Posterior cingulate gyrus (tissue), 11 donors: ENCODE measurements at places on chromosomes 2 and 18.

DNA sequence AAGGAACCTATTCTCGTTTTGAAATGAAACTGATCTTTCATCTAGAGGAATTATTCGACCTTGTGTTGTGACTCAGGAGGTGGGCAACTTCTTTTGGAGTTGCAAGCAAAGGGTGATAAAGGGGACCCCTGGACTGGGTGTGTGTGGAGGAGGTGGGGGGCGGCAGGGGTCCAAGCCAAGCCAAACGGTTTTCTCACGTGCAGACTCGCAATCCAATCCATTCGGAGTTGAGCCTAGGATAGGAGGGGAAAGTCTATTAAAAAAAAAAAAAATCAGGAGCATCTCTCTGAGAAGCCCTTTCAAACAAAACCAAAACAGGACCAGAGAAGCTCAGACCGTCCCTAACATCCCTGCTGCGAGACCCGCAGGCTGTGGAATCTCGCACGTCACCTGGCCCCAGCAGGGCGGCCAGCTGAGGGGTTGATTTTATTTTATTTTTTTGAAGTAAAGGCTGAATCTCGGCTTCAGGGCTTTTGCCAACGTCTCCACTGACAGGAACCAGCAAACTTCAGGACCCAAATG is 3.7 kb upstream of the ZEB2 start:
- DNase-seq: peak; percentile 87

GRCh38 chr2:158498749-158499136 is 42.0 kb downstream of the PKP4 start:
- no peak for DNase-seq

GRCh38 chr18:76993573-76993972 is 139.0 kb downstream of the MBP start:
- no peak for DNase-seq

- DNase-seq: no peak
Observed at GRCh38 chr2:234375176-234375880, 121.6 kb downstream of the ARL4C start.

- no peak for DNase-seq
Observed at GRCh38 chr18:4093676-4094075, 361.4 kb downstream of the DLGAP1 start.

- no peak for DNase-seq
Observed at GRCh38 chr2:20675701-20676352, 8.9 kb downstream of the GDF7 start.

DNA sequence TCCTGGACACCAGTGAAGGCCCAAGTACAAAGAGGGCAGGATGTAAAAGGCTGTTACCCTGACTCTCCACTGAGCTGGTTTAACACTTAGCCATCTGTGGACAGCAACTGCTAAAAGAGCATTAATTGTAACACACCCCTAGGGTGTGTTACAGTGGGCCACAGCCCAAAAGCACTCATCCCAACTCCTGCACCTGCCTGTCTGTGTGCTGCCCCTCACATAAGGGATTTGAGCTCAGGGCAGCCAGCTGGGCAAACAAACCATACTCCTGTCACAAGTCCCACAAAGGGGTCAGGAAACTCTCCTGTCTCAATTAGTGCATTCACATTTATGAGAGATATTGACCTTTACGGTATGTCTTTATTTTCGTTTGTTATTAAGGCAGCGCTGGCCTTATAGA is 833.1 kb upstream of the NXPH2 start:
- DNase-seq: no peak

- no peak for DNase-seq
Observed at GRCh38 chr2:71006323-71006722, 11.7 kb upstream of the TEX261 start.

DNA sequence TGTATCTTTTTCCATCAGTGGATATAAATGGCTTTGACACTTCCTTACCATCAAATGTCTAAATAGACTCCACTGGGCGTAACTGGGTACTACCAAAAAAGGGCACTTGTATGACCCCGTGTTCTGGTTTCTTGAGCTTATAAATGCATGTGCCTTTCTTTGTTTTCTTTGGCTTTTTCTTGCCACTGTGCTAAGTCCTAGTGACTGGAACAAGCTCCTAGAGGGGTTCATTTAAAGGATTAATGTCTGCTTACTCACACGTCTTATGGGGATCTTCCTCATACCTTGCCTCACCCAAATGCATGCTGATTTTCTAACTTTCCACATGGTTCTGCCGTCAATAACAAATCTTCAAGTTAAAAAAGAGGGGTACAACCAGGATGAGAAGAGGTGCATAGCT is 19.8 kb upstream of the ZNF532 start:
- no peak for DNase-seq

GRCh38 chr2:193446967-193447366 is 1252.2 kb upstream of the TMEFF2 start:
- no peak for DNase-seq

DNA sequence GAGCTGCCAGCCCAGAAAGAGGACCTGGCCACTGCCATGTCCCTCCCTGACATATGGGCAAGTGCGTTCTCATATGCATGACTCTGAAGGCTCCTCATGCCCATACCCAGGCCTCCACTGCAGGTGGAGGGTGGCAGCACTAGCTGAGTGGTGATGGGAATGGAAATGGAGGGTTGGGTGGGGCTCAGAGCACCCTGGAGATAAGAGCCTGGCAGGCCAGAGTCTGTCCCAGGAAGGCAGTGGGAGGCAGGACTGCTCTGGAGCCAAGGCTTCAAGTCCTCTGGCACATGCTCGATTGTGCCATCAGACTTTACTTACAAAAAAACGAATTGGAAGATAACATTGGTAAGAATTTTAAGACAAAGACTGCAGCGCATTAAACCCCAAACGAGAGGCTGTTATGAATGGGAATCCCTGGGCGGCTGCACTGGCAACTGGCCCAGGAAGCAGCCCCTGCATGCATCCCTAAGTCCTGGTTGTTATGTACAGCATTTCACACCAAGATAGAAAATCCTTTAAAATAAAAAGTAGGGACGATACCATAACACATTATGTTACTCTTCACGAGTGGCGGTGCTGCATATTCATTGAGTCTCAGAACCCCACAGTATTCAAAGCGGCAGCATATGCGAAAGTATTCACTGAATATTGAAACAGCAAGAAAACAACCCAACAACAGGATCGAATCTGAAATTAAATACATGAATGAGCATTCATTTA is 81.7 kb upstream of the FAM98A start:
- peak; percentile 69 for DNase-seq

GRCh38 chr18:67265464-67266245 is 250.9 kb downstream of the DSEL start:
- DNase-seq: no peak

DNA sequence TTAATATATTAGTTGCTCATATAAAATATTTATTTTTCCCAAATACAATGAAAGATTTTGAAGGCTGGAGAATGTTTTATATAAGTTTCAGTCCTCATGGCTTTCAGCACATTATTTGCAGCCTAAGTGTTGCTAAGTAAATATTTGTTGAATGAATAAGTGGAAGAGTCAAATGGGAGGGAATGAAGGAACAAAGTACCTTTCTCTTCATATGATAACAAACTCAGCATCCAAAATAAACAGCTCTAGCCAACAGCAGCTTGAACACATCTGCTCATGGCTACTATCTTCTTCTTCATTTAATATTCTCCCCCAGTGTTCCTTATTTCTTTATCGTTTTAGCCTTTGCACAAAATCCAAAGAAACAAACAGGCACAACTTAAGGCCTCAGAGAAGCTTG is 385.2 kb upstream of the PIK3C3 start:
- DNase-seq: no peak

- no peak for DNase-seq
Observed at GRCh38 chr2:231353469-231353868, 42.0 kb upstream of the B3GNT7 start.

DNA sequence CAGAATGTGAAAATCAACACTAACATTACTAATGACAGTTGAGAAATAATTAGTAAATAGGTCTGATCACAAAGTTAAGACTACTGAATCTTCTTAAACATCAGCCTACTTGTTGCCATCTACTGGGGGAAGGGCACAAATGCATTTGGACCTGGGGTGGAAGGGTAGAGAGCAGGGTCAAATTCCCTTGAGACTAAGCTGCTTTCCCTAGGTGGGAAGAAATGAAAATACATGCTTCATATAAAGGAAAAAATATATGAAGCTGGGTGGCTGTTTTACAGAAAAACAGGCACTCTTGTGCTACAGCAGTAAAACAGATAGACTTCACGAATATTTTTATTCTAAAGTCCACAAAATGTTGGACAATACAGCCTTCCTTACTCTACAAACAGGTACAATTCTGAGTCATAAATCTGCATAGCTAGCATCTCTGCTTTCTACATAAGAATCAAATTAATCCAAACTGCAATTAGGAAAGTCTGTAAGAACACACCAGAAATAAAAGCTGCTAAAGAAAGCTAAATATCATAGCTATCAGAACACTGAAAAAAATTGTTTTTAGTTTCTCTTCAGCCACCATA is 10.9 kb downstream of the TRIP12 start:
- no peak for DNase-seq

DNA sequence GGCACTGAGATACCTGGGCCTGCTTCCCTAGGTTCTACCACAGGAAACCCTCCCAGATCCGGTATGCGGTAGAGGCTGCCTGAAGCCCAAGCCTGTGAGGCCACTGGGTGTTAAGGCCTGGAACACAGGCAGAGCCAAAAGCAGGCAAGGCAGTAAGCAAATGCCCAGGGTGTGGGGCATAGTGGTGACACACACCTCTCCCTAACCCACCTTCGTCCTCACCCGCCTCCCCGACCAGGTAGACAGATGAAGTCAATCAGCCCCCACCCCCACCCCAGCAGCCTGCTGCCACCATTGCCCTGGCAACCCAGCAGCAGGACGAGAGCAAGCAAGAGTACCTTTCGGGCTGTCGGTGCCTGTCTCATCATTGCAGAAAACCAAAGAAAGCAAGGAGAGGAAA is 6.1 kb downstream of the DCTN1 start:
- no peak for DNase-seq

GRCh38 chr18:62769216-62769615 is 53.9 kb downstream of the PHLPP1 start:
- no peak for DNase-seq

DNA sequence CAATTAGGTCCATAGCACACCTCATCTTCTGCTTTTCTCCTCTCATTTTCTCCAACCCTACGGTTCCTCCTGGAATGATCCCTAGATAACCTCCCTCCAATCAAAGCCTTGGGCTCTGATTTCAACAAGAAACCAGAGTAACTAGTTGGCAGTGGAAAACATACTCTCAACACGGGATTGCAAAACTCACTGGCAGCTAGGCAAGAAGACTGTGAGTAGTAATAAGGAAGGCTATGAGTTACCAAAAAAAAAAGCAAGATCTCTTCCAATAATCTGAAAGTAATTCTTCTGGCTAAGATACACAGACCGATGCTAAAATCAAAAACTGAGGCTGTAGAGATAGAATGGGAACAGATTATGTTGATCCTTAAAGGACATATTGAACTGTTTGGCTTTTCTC is 28.4 kb upstream of the CCDC102B start:
- no peak for DNase-seq

DNA sequence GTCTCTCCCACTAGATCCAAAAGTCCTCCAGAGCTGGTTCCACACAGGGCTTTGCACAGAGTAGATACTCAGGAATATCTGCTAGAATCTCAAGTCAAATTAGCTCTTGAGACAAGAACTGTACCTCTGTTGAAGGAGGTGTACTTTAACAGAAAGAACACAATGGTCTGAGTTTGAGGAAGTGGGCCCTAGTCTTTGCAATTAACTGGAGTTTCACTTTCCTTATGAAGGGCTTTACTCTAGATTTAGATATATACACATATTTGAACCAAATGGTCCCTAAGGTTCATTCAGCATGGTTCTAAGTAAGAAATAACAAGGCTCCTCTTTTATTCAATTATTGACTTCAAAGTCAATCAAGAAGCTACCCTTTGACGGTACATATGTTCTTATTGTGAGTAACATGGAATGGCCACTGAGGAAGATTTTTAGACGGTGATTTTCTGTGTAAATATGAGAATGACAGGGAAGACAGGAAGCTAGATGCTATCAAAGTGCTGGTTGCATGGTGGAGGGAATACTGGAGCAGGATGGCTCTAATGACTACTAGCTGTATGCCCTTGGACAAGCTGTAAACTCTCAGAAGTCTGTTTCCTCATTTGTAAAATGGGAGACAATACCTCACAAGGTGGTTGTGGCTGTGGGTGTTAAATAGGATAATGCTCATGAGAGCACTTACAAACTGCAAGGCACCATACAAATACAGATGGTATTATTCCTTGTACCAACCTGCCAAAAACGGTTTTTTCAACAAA is 73.5 kb upstream of the SERTAD2 start:
- DNase-seq: no peak

- no peak for DNase-seq
Observed at GRCh38 chr2:239826786-239827522, 198.2 kb downstream of the NDUFA10 start.

GRCh38 chr18:55510809-55511208 is 77.2 kb downstream of the TCF4 start:
- DNase-seq: no peak

DNA sequence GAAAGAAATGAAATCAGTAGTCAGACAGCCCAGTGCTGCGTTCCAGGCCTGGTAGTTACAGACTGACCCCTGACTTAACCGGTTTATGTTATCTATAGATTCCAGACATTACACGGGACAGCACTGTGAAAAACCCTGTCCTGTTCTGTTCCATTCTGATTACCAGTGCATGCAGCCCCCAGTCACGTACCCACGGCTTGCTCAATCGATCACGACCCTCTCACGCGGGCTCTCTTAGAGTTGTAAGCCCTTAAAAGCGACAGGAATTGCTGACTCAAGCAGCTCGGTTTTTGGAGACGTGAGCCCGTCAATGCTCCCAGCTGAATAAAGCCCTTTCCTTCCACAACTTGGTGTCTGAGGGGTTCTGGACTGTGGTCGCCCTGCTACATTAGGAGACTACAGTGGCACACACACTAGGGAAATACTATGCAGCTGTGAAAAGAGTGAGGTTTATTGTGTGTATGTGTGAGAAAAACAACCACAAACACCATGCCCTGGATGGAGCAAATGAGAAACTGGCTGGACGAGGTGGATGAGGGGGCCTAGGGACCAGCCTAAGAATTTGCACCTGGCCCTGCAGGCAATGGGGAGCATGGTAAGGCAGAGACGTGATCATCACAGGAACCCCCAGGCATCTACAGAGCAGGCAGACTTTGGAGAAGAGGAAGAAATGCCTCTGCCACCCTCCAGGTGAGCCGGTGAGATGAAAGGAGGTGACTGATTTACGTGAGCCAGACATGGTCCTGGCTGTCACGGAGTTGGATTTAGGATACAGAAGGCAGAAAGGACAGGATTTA is 49.1 kb upstream of the SEMA4C start:
- DNase-seq: no peak

- no peak for DNase-seq
Observed at GRCh38 chr2:100283724-100284501, 38.4 kb downstream of the LONRF2 start.

DNA sequence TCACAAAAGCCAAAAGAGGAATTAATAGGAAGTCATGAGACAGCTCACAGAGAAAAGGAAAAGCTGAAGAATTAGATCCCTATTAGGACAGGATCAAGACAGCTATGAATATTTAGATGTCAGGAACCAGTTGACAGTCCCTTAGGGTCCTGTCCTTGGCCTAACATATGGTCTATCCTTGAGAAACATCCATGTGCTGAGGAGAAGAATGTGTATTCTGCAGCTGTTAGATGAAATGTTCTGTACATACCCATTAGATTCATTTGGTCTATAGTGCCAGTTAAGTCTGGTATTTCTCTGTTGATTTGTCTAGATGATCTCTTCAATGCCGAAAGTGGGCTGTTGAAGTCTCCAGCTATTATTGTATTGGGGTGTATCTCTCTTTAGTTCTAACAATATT is 37.6 kb upstream of the SLC40A1 start:
- no peak for DNase-seq

GRCh38 chr18:24342347-24342746 is 55.3 kb downstream of the OSBPL1A start:
- DNase-seq: no peak

- DNase-seq: no peak
Observed at GRCh38 chr18:22052405-22053105, 116.8 kb upstream of the GATA6 start.
